ENCODE measurements at places on chromosomes 5 and 9.

DNA sequence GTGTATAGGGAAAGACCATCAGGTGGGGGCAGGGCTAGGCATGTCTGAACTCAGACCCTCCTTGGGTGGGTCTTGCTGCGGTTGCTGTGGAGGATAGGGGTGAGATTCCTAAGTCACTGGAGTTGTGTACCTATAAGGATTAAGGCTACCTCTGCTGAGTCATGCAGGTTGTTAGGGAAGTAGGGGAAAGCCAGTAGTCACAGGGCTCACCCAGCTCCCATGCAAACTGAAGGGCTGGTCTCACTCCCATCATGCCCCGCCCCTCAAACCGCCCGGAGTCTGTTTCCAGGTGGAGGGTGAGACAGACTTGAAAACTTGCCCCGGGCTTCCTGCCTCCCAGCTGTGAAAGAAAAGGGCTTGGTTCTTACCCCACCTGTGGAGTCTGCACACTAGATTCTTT is 161.8 kb downstream of the CAVIN4 start:
- no peak for DNase-seq

- no peak for DNase-seq
These were observed 31.7 kb upstream of the GNA14 start for GRCh38 chr9:77679661-77680368.

DNA sequence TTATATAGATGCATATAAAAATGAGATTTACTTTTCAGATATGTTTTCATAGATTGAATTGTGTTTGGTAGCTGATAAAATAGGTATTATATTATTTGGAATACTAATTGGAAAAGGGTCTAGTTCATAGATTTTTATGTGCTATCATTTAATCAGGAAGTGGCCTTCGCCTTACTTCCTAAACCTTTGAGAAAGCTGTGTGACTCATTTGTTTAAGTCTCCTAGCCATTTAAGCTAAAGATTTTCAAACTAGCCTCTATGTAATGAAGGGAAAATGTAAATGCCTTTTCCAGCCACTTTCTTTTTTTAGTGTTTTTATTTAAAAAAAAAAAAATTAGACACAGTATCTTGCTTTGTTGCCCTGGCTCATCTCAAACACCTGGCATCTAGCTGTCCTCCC is 97.5 kb downstream of the DMXL1 start:
- no peak for DNase-seq

DNA sequence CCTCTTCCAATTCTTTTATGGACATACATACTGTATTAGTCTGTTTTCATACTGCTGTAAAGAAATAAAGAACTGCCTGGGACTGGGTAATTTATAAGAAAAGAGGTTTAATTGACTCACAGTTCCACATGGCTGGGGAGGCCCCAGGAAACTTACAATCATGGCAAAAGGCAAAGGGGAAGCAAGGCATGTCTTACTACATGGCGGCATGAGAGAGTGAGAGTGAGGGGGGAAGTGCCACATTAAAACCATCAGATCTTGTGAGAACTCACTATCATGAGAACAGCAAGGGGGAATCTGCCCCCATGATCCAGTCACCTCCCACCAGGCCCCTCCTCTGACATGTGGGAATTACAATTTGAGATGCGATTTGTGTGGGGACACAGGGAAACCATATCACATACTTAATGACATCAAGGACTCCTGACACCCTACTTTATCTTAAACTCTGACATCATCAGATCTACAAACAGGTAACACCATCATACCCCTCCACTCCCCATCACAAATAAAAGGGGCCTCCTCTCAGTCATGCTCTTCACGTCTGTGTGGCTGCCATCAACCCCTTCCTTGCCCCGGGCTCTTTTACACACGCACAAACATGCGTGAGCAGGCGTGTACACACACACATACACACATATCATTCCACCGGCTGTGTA is 9.7 kb downstream of the ANKRD33B start:
- no peak for DNase-seq

- DNase-seq = no peak
These were observed 102.9 kb upstream of the LRRTM2 start for GRCh38 chr5:138978080-138978479.

DNA sequence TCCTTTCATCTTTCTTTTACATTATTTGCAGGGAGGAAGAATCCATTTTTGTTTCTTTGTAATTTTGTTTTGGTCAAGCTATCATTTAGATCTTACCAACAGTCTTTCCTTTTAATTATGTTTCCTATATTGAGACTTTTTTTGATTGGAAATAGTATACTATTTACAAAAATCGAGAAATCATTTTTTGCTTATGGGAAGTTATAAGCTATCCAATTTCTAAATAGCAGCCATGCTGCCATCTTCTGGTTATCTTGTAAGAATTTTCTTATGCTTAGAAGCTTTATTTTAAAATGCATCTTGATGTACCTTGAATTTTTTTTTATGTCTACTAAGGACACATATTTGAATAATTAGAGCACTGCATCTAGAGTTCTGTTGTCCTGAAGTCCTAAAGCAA is 821.2 kb downstream of the PTPRD start:
- no peak for DNase-seq

- DNase-seq = no peak
These were observed 59.2 kb downstream of the TNC start for GRCh38 chr9:115058684-115059315.

GRCh38 chr5:44729536-44729935 is 79.2 kb upstream of the MRPS30 start:
- DNase-seq = no peak

DNA sequence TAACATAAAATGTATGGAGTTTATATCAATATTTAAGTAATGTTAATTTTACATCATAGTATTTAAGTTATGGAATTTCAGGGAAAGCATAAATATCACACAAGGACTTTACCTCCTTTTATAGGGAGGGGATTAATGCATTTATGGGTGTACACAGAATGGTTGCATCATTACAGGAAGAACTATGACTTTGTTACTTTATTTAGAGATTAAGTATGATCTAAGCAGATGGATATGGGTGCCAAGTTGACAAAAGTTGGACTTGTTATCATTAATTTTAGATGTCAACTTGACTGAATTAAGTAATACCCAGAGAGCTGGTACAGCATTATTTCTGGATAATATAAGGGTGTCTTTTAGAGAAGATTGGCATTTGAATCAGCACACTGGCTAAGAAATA is 160.5 kb upstream of the CDH10 start:
- DNase-seq = no peak

GRCh38 chr5:167582283-167582682 is 709.2 kb upstream of the WWC1 start:
- DNase-seq = no peak

- no peak for DNase-seq
These were observed 157.2 kb upstream of the CD180 start for GRCh38 chr5:67353500-67354450.

GRCh38 chr5:22699319-22699718 is 153.8 kb downstream of the CDH12 start:
- no peak for DNase-seq

DNA sequence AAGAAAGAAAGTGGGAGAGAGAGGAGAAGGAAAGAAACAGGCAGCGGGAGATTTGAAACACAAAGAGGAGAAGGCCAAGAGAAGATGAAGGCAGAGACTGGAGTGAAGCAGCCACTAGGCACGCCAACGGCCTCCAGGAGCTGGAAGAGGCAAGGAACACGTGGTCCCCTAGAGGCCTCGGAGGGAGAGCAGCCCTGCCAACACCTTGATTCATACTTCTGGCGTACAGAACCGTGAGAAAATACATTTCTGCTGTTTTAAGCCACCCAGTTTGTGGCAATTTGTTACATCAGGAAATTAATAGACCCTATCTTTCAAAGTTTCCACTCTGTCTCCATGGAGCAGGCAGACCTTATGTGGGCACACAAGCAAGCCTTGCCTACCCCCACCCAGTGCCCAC is 133.4 kb downstream of the ACTL7B start:
- DNase-seq = no peak

GRCh38 chr5:23742701-23743100 is 235.3 kb downstream of the PRDM9 start:
- no peak for DNase-seq

Data from activated naive CD4-positive, alpha-beta T cell treated with Interleukin-2 at 50 U/mL for 16 hours (primary cell).